ENCODE measurements at places on chromosomes 13 and 19. TPM values are rescaled to one million over a fixed set of nuclear protein-coding genes. Genes with fewer than 3 reads are reported as not detected.

GRCh38 chr13:87129602-87130300 is 541.4 kb upstream of the SLITRK5 start:
- DNase-seq: no peak

DNA sequence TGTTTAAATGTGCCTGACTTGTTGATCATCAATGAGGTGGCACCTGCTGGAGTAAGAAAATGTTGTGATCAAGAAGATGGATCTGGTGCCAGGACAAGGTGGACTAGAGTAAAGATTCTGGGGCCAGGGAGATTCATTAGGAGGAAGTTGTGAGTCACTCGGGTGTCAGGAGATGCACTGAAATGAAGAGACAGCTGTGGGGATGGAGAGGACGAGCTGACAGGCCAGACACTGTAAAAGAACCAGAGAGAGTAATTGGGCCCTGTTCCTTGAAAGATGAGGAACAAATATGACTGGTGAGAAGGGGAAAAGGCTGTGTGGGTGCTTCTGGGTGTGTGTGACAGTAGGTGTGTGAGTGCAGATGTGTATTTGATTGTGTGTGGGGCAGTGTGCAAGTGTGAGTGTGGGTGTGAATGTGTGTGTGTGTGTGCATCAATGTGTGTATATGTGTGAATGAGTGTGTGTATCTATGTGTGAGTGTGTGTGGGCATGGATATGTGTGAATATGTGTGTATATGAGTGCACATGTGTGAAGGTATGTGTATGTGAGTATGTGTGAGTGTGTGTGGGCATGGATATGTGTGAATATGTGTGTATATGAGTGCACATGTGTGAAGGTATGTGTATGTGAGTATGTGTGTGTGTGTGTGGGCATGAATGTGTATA is 260.5 kb downstream of the RFC3 start:
- no peak for DNase-seq

DNA sequence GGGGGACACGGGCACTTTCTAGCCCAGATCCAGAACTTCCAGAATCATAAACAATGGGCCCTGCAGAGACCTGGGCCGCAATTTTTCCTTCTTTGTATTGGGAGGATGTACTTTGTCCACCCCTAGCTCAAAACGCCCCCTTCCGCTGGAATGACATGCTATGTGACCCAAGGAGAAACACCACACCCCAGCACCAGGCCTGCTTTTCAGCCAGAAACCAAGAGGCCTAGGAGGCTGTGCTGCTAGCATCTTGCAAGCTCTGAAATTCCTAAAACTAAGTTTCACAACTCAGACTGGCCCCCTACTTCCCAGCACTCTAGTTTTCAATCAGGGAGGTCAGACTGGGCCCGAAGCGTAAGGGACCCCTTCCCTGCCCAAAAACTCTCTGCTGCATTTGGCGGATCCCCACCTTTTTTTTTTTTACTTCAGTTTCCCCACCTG is 538 bp downstream of the LSM4 start:
- peak; percentile 55 for DNase-seq

- DNase-seq: no peak
Measured at GRCh38 chr19:55699221-55699620, 24.2 kb downstream of the EPN1 start.

The FFAR3 gene
- not detected for total RNA-seq

The TFDP1 gene
- total RNA-seq: 122 TPM

The IL11 gene
- not detected for total RNA-seq

All from dermis blood vessel endothelial cell (primary cell).